HS-27A (cell line): ENCODE measurements at places on chromosomes 2 and 18.

DNA sequence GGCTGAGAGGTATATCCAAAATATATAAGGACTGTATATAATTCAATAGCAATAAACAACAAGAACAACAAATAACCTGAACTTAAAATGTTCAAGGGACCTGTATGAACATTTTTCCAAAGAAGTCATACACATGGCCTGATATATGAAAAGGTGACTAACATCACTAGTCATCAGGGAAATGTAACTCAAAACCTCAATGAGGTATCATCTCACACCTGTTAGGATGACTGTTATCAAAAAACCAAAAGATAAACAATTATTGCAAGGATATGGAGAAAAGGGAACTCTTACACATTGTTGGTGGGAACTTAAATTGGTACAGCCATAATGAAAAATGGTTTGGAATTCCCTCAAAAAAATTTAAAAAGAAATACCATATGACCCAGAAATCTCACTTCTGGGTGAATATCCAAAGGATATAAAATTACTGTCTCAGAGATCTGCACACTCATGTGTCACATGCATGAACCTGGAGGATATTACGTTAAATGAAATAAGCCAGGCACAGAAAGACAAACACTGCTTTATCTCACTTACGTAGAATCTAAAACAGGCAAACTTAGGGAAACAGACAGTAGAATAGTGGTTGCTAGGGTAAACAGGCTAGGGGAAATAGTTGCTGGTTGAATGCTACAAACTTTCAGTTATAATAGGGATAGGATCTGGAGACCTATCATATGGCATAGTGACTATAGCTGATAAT is 334.5 kb upstream of the MMADHC start:
- no peak for DNase-seq

GRCh38 chr2:55809875-55810621 is 113.5 kb downstream of the EFEMP1 start:
- no peak for DNase-seq

DNA sequence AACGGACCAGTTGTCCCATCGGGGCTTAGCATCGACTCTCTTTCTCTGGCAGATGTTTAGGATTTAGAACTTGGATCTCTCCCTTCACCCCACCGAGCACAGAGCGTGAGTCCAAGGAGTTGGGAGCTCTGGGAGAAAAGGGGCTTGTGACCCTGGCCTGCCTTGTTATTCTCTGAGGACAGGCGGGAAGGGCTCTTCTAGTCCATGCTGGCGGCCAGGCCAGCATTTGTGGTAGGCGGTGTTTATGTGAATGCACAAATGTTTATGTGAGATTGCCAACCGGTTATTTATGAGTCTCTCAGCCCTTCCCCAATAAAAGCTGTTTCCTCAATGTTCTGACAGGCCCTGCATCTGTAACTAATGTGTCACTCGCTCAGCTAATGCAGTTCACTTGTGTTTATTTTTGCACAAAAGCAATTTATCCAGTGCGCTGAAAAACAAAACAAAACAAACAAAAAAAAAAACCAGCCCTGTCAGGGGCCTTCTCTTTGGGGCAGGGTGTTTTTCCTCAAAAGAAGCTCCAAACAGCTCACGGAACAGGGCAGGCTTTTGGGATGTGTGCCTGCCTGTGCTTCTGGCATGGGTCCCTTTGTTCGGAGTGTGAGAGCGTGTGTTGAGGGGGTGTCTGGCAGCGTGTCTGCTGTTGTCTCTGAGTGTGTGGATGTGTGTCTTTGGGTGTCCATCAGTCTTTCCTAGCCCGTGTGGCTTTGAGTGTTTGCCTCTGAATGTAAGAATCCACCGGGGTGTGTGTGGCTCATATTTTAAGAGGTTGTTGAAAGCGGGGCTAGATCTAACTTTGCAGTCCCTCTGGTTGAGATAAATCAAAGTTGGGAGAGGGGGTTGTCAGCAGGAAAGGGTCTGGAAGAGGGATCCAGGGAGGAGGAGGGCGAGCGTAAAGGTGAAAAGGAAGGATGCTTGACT is 52.8 kb upstream of the HAAO start:
- no peak for DNase-seq

GRCh38 chr2:54840559-54841468 is 117.4 kb downstream of the EML6 start:
- no peak for DNase-seq

DNA sequence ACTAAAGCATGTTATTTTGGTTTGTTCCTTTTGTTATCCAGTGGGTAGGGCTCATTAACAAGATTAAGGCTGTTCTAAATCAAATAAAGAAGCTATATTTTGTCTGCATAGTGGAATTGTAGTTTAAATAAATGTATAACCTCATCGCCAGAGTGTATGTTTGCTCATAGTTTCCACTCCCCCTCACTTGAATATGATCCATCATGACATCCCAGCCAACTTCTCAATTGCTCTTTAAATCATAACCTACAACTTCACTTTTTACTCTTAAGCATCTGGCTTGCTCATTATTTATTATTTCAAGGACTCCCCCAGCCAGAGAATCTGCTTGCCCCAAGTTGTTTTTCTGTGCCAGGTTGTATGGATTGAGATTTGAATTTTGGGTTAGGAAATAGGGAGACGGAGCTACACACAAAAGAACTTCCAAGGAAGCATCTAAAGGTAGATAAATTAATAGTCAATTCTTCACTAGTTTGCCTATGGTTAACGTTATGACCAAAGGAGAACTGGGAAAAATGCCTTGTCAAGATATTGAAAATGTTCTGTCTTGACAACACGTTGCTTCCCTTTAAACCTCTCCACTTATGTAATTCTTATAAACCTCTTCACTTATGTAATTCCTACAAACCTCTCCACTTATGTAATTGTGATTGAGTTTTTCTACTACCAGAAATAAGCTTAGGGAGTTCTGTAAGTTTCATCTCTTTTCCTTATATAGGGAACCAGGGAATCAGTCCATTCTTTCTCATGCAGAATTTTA is 55.4 kb upstream of the UPP2 start:
- no peak for DNase-seq

DNA sequence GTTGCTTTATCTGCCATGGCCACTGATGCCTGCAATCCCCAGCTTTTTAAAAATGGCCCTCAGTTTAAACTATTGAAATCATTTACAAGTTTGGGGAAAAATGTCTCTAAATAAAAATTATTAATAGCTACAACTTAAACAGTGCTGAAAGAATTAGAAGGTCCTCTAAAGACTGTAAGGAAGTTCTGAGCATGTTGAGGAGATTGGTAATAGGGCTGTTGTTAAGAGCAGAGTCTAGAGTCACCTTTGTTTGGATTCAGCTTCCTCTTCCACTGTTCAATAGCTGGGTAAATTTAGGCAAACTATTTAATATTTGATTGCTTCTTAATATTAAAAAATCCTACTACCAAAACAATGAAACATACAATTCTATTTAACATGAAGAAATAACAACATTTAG is 1127.1 kb upstream of the DDX18 start:
- no peak for DNase-seq

- no peak for DNase-seq
Observed at GRCh38 chr18:80022613-80023012, 11.6 kb upstream of the RBFA start.

DNA sequence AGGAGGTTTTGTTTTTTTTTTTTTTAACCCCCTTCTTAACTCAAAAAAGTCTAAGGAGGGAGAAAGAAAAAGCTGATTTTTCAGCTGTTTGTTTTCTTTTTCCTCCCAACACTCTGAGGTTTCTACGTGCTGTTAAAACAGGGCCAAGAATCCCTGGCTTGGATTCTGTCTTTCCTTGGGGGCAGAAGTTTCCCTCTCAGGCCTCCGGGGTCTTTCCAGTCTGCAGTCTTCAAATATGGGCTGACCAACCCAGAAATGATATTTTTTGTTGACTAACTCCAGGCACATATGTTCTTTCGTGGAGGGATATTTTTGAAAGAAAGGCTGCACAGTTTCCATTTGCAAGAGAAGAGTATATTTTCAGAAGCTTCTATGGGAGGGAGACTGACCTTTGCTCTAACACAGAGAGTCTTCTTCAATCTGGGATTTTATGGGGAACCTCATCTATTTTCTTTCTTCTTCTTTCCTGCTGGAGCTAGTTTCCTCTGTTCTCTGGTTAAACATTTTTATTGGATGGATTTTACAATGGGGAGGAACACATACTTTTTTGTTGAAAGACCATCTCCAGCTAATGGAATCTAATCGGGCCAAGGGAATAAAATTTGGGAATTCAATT is 93.3 kb upstream of the SPRED2 start:
- no peak for DNase-seq

- DNase-seq: no peak
Observed at GRCh38 chr2:79638410-79638809, 125.6 kb downstream of the CTNNA2 start.

DNA sequence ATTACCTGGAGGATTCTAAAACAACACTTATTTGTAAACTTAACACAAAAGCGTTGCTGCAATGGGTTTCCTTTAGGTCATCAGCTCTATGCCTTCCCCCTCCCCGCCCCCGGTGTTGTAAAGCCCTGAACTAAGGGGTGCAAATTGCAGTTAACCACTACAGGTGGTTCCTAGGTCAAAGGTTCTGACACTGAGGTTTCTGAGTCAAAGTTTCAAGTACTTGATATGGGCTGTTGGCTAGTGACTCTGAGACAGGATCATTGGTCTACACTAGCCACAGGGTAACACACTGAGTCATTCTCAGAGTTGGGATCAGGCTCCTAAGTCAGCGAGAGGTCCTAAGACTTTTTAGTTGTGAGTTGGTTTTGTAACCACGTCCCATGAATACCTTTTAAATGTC is 15.4 kb downstream of the IL1B start:
- no peak for DNase-seq

- no peak for DNase-seq
Observed at GRCh38 chr2:209563453-209563852, 139.6 kb downstream of the MAP2 start.

DNA sequence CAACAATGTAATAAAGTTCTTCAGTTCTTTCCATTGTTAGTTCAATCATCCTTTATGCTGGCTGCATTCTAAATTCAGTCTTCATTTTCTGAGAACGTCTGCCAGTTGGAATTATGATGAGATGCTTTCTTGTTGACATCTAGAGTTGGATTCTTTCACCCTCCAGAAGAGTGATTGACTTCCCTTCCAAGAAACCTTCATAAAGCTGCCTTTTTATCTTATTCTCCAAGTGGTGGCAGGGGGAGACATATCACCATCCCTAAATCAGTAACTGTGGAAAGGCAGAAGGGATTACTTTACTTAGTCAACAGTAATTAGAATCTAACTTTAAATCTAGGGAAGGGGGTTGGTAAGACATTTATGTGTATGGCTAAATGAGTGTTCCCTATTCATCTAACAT is 86.8 kb upstream of the GULP1 start:
- no peak for DNase-seq

DNA sequence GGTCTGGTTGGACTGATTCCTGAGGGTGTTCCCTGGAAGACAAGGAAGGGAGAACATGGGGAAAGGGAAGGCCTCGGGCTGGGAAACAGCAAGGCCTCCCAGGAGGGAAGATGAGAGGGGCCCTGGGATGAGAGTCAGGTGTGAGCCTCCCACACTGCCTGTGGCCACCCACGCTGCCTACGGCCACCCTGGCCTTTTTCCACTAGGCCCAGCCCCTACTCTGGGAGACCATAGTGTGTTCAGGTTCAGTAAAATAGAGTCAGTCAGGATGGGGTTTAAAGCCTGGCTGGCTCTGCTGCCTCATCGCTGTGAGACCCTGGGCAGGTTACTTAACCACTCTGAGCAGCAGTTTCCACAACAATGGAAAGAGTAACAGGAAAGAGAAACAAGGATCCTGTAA is 47.7 kb upstream of the MAL start:
- no peak for DNase-seq

GRCh38 chr2:191581003-191581402 is 96.9 kb upstream of the NABP1 start:
- DNase-seq: no peak

GRCh38 chr18:23231340-23232021 is 96.2 kb downstream of the CABLES1 start:
- peak; percentile 76 for DNase-seq

GRCh38 chr18:11323359-11323819 is 174.0 kb upstream of the PIEZO2 start:
- DNase-seq: peak; percentile 85

DNA sequence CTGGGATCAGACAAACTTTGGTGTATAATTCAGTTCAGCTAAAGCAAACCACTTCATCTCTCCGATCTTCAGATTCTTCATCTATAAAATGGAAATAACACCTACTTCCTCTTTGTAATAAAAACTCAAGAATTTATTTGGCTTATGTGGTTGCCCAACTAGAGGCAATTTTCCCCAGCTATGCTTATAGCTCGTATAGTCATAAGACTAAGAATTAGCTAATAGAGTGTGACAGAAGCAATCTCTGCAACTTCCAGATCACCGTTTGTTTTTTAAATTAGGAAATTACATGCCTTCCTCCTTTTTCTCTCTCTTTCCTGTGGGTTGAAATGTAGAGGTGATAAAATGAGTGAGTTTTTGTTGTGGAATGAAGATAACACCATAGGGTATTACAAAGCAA is 35.3 kb upstream of the KCNF1 start:
- no peak for DNase-seq

DNA sequence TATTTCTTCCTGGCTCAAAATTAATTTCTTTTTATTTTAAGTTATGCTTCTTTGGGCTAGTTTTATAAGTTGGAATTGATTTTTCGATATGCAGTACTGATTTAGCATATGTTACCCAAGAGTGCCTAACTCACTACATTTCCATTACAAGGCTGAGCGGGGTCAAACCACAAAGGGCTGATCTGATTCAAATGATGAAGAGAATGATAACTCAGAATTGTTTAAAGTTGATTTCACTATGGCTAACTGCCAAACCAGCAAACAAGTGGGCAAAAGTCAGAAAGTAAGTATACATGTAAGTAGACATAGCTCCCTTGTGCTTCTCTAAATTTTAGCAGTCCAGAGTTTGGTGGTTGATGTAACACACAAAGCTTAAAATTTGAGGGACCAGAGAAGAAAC is 35.6 kb downstream of the RAD51AP2 start:
- DNase-seq: peak; percentile 50

DNA sequence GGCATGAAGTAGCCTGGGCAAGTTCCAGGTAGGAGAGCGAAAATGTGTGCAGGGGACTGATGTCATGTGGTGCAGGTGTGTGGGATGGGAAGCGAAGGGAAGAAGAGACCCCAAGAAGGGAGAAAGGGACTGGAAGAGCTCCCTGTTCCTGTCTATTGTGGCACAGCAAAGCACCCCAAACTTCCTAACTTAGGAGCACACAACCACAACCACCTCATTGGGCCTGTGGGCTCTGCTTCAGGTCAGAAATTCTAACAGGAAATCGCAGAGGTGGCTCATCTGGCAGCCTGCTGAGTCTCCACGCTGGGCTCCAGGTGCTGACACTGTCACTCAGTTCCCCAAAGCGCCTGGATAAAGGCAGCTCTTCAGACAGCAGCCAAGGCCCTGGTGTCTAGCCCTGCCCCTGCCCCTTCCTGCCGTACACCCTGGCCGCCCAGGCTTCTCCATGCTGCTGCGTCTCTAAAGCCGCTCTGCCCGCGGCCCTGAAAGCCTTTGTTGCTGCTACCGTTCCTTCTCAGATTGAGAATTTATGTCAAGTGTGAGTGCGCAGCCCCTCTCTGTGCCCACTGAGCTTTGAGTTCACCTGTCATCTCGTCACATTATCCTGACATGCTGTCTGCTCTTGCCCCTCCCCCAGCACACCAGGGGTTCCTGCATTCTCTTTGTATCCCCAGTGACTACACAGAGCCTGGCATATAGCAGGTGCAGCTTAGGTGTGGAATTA is 140.2 kb upstream of the BCL2L11 start:
- DNase-seq: no peak

- no peak for DNase-seq
Observed at GRCh38 chr18:32301976-32302743, 112.3 kb downstream of the MEP1B start.
